ENCODE measurements at places on chromosomes 12 and 14. TPM values are rescaled to one million over a fixed set of nuclear protein-coding genes. Genes with fewer than 3 reads are reported as not detected.

- H3K27me3 ChIP-seq = no peaks in the 10 kb centered on the region
- H3K36me3 ChIP-seq = peaks cover 3% of the 10 kb centered on the region
- H3K4me3 ChIP-seq = no peak overlapping the region
- DNase-seq = no peak
Observed at GRCh38 chr12:53657041-53657440, 18.8 kb downstream of the ATP5MC2 start.

DNA sequence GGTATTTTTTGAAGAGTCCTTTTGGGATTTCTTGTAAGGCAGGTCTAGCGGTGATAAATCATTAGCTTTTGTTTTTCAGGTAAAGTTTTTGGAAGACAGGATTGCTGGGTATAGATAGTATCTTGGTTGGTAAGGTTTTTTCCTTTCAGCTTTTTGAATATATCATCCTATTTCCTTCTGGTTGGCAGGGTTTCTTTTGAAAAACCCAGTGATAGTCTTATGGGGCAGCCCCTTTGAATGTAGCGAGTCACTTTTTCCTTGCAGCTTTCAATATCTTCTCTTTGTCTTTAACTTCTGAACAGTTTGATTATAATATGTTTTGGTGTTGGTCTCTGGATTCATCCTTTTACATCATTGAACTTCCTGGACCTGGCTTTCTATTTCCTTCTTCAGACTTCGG lies 20.2 kb downstream of the TMX1 start:
- H3K4me3 ChIP-seq = no peak overlapping the region
- H3K36me3 ChIP-seq = peaks cover 36% of the 10 kb centered on the region
- H3K4me1 ChIP-seq = peaks cover 1% of the 10 kb centered on the region
- H3K27me3 ChIP-seq = no peaks in the 10 kb centered on the region

DNA sequence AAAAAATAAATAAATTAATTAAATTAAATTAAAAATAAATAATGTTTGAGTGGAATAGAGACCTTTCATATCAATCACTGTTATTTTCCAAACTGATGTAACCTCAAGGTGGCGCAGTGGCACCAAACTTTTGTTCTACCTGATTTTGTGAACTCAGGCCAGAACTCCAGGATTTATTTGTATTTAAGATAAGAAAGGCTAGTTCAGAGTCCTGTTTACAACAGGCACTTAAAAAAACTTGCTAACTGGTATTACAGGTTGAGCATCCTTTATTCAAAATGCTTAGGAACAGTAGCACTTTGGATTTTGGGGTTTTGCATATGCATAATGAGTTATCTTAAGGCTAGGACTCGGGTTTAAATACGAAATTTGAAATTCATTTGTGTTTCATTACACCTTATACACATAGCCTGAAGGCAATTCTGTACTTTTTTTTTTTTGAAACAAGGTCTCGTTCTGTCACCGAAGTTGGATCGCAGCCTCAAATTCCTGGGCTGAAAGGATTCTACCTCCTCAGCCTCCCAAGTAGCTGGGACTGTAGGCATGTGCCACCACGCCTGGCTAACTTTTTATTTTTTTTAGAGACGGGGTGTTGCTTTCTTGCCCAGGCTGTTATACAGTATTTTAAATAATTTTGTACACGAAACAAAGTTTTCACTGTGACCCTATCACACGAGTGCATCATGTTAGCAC lies 32.4 kb downstream of the YY1 start:
- DNase-seq = no peak
- H3K36me3 ChIP-seq = peaks cover 4% of the 10 kb centered on the region
- peak overlapping the region; percentile 66 for H3K27ac ChIP-seq
- H3K4me3 ChIP-seq = no peak overlapping the region
- H3K27me3 ChIP-seq = no peaks in the 10 kb centered on the region

DNA sequence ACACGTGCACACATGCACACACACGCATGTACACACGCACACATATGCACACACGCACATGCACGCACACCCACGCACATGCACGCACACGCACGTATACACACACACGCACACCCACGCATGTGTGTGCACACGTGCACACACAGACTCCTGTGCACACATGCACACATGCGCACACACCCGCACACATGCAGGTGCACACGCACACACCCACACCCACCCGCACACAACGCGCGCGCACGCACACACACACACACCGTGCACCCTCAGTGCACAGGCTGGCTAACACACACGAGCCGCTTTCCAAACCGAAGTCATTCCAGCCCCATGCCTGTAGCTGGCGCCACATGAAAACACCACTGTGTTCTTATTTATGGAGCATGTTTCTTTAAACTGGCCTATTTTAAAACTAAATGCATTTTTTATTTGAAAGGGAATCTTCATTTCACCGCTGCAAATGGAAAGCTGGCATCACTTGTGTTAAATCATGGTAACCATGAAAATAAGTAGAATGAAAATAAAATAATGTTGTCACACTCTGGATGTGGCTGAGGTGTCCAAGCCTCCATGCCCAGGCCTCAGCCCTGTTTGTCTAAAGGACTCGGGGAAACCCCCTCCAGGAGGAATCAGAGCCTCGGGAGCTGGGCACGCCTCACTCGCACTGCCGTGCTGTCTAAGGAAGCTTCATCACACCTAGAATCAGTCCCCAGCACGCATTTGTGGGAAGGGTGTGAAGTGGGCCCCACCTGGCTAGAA lies 45.1 kb downstream of the GALNT9 start:
- H3K36me3 ChIP-seq = no peaks in the 10 kb centered on the region
- no peak for DNase-seq
- peaks cover 21% of the 10 kb centered on the region for H3K4me1 ChIP-seq
- H3K4me3 ChIP-seq = no peak overlapping the region

Gene EMP1
- total RNA-seq = 16.3 TPM

- no peak overlapping the region for H3K27ac ChIP-seq
- no peak for DNase-seq
- H3K4me1 ChIP-seq = peaks cover 2% of the 10 kb centered on the region
- peaks cover 6% of the 10 kb centered on the region for H3K36me3 ChIP-seq
- H3K27me3 ChIP-seq = no peaks in the 10 kb centered on the region
Observed at GRCh38 chr12:102023343-102023930, 38.4 kb downstream of the WASHC3 start.

- H3K27ac ChIP-seq = no peak within 1 kb of the TSS
- peaks cover 11% of the 10 kb centered on the region for H3K4me1 ChIP-seq
- DNase-seq = no peak
- no peak within 1 kb of the TSS for H3K4me3 ChIP-seq
- H3K27me3 ChIP-seq = no peaks in the 10 kb centered on the region
Observed at GRCh38 chr12:6950811-6951540, at the start of gene PTPN6. TSS of gene PTPN6 (plus strand) at chr12:6951356. CDS start at chr12:6951513, 157 bp downstream.

GRCh38 chr14:99253890-99254289 lies 18.1 kb downstream of the BCL11B start:
- DNase-seq = no peak
- H3K27me3 ChIP-seq = no peaks in the 10 kb centered on the region
- H3K4me1 ChIP-seq = peaks cover 37% of the 10 kb centered on the region
- no peak overlapping the region for H3K4me3 ChIP-seq
- no peaks in the 10 kb centered on the region for H3K36me3 ChIP-seq

Gene RNU4-1
- 5,368 TPM for total RNA-seq

GRCh38 chr14:65476273-65476941 lies 63.9 kb downstream of the FUT8 start:
- peaks cover 2% of the 10 kb centered on the region for H3K36me3 ChIP-seq
- no peak for DNase-seq
- H3K4me1 ChIP-seq = peaks cover 31% of the 10 kb centered on the region
- H3K4me3 ChIP-seq = no peak overlapping the region

Gene C12orf50
- 0.22 TPM for total RNA-seq

Gene DTD2
- total RNA-seq = 28.7 TPM

DNA sequence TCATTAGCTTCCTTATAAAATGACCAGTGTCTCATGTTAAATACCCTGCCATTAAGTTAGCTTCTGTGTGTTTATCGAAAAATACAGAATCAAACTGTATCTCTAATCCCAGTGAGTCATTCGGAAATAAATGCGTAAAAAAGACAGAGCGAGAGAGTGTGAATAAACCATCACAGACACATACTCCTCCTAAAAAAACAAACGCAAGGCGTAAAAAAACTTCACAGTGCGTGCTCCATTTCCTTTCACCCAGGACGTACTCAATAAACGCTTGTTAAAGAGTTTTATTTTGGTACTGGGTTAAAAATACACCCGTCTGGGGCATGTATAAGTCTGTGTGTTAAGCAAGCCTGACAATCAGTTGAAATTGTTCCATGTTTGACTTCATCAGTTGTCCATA lies 58.8 kb upstream of the ISM2 start:
- H3K27ac ChIP-seq = no peak overlapping the region
- peaks cover 36% of the 10 kb centered on the region for H3K36me3 ChIP-seq
- H3K4me3 ChIP-seq = no peak overlapping the region
- no peak for DNase-seq
- H3K27me3 ChIP-seq = no peaks in the 10 kb centered on the region

Data from mesothelial cell of epicardium (in vitro differentiated cells).